Breast epithelium (tissue), 4 donors: ENCODE measurements at places on chromosomes 2 and 18. TPM values are rescaled to one million over a fixed set of nuclear protein-coding genes. Genes with fewer than 3 reads are reported as not detected.

- no peak overlapping the region for H3K4me3 ChIP-seq
- H3K4me1 ChIP-seq: peaks cover 11% of the 10 kb centered on the region
- no peaks in the 10 kb centered on the region for H3K36me3 ChIP-seq
These were observed 23.2 kb upstream of the SLC20A1 start for GRCh38 chr2:112622528-112622849.

DNA sequence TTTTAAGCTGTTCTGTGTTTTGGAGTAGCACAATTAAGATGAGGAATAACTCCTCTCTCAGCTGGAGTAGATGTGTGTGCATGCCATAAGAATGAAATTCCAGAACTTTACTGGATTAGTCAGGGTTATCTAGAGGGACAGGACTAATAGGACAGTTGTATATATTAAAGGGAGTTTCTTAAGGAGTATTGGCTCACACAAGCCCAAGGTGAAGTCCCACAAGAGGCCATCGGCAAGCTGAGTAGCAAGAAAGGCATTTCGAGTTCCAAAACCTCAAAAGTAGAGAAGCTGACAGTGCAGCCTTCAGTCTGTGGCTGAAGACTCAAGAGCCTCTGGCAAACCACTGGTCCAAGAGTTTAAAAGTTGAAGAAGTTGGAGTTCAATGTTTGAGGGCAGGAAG, 113.7 kb downstream of the RIT2 start:
- H3K27ac ChIP-seq: no peak overlapping the region
- no peaks in the 10 kb centered on the region for H3K27me3 ChIP-seq
- no peaks in the 10 kb centered on the region for H3K4me1 ChIP-seq
- H3K4me3 ChIP-seq: no peak overlapping the region

DNA sequence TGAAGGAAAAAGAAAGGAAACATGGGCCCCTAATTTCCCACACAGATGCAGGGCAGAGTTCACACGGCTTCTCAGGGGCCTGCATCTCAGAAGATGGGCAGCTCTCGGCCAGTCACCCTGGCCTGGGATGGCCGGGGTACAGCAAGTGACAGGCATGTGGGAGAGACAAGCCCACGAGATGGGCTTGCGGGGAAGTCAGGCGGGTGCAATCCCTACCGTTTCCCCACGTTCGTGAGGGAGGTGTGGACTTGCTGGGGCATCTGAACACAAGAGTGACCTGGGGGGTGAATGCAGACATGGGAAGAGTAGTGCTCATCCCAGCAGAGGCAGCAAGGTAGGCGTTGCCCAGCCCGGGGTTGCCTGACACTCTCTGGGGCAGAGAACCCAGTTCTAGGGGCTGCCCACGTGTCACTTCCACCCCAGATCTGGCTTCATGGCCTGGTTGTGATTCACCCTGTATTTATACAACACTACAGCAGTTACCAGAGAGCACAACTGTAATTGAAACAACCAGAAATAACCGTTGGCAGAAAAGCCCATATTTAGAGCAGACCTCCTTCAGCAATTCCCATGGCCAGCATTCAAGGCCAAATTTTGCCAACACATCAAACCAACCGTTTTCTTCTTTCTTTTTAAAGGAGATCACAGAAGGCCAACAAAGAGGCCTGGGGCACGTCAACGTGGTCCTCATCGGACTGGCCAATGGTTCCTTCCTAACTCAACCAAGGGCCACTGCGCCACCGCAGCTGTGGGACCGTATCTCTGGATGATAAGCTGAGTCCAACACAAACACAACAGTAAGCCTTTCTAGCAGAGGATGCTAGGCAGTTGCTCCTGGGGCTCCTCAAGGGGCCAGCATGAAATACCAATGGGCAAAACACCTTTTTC, 58.4 kb downstream of the PARD6G start:
- H3K27ac ChIP-seq: no peak overlapping the region
- DNase-seq: no peak
- H3K4me1 ChIP-seq: no peaks in the 10 kb centered on the region
- H3K4me3 ChIP-seq: no peak overlapping the region

GRCh38 chr18:58716060-58716756, 44.9 kb downstream of the MALT1 start:
- H3K4me1 ChIP-seq: no peaks in the 10 kb centered on the region
- H3K27ac ChIP-seq: no peak overlapping the region
- no peak overlapping the region for H3K4me3 ChIP-seq
- H3K27me3 ChIP-seq: no peaks in the 10 kb centered on the region

GRCh38 chr2:210442457-210442856, 34.1 kb downstream of the LANCL1 start:
- H3K36me3 ChIP-seq: no peaks in the 10 kb centered on the region
- DNase-seq: no peak
- no peak overlapping the region for H3K4me3 ChIP-seq
- no peak overlapping the region for H3K27ac ChIP-seq
- no peaks in the 10 kb centered on the region for H3K4me1 ChIP-seq

DNA sequence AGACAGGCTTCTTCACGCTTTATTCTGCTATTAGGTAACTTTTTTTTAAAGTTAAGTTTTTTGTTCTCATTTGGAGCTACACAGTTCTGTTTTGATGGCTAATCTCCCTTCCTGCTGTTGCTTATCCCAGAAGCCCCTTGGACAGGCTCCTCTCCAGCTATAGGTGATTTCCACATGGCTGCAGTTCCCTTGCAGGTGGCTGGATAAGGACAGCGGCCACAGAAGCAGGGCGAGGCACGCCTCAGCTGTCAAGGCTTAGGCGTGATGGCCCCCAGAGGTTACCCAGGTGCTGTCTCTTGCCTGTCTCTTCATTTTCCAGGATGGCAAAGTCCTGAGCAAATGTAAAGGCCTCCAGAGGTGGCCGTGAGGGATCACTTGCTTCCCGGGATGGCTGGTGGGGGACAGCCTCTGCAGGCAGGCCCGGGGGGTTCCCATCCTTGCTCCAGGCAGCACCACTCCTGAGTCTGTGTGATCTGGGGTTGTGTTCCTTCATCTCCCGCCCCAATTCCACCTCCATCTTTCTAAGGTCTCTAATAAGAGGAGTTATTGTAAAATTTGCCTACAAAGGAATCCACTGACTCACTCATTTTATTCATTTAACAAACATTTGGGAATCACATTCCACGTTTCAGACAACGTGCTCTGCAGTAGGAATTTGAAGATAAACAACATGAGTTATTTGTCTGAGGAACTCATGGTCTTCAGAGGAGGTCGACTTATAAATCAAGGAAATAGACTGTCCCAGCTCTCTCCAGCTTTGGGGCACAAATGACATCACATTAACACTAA, 53.4 kb downstream of the NAPG start:
- no peaks in the 10 kb centered on the region for H3K4me1 ChIP-seq
- H3K27ac ChIP-seq: no peak overlapping the region
- no peaks in the 10 kb centered on the region for H3K27me3 ChIP-seq
- DNase-seq: no peak
- H3K4me3 ChIP-seq: no peak overlapping the region
- H3K36me3 ChIP-seq: no peaks in the 10 kb centered on the region

GRCh38 chr2:227509824-227510619, 38.1 kb downstream of the AGFG1 start:
- no peak overlapping the region for H3K27ac ChIP-seq
- DNase-seq: no peak
- H3K4me3 ChIP-seq: no peak overlapping the region
- no peaks in the 10 kb centered on the region for H3K4me1 ChIP-seq
- no peaks in the 10 kb centered on the region for H3K36me3 ChIP-seq

DNA sequence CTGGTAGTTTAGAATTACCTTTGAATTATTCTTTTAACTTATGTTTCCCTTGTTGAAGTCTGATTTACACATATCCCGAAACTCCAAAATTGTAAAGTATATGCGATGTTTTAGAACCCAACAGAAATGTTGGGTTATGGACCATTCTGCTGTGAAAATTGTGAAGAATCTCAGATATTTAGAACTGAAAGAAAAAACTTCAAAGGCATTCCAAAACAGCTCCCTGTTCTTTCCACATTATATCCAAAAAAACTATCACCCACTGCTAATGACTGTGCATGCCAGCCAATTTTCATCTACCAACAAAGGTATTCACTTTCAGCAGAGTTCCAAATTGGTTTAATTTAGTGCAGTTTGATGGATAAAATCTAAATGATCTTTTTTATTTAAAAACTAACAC, 21.5 kb upstream of the PDE1A start:
- no peaks in the 10 kb centered on the region for H3K27me3 ChIP-seq
- no peak for DNase-seq
- H3K36me3 ChIP-seq: no peaks in the 10 kb centered on the region
- no peaks in the 10 kb centered on the region for H3K4me1 ChIP-seq
- H3K27ac ChIP-seq: no peak overlapping the region

- no peak overlapping the region for H3K27ac ChIP-seq
- no peak for DNase-seq
- no peak overlapping the region for H3K4me3 ChIP-seq
- H3K27me3 ChIP-seq: no peaks in the 10 kb centered on the region
- H3K4me1 ChIP-seq: no peaks in the 10 kb centered on the region
- no peaks in the 10 kb centered on the region for H3K36me3 ChIP-seq
These were observed 5.5 kb upstream of the HNRNPA3 start for GRCh38 chr2:177207101-177207500.

DNA sequence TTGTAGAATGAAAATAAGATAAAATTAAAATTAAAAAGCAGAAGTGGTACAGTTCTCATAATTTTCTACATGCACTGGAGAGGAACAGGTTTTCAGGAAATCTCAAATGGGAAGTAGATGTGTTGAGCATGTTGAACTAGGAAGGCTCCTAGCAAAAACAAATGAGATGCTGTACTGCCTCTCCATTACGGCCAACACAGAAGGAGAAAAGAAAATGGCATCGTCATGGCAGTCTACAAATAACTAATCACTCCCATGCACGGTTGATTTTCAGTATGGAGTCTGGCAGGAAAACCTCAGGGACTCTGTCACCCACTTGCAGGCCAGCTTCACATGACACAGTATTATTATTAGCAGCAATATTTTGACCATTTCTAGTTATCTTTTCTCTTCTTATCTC, 278.7 kb downstream of the NRXN1 start:
- H3K27ac ChIP-seq: no peak overlapping the region
- no peaks in the 10 kb centered on the region for H3K36me3 ChIP-seq
- H3K27me3 ChIP-seq: no peaks in the 10 kb centered on the region
- no peak for DNase-seq
- no peak overlapping the region for H3K4me3 ChIP-seq
- H3K4me1 ChIP-seq: no peaks in the 10 kb centered on the region

DNA sequence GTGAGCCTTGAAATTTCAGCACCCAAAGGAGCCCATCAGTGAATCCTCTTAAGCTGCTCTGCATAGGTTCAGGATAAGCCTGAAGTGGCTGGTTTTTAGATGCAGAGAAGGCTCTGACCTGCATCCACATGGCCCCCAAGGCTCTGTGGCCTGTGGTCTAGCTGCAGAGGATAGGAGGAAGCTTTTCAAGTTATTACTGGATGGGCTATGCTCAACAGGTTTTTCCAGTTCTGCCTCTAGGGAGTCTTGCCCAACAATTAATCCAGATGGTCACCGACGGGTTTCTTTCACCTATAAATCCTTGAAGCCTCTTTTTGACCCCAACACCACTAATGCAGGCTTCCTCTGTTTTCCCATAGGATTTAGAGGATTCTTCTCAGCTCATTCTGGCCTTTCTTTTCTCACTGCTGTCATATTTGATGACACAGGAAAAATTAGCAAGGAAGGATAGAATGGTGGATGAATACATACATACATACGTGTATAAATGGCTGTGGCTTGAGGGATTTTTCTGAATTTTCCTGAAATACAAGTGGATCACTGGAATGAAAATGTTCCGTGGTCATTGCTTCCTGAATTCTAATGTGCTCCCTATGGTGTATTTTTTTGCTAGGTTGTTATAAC, 52.2 kb upstream of the BCL2L11 start:
- peak overlapping the region; percentile 29 for H3K27ac ChIP-seq
- peak; percentile 59 for DNase-seq
- H3K4me3 ChIP-seq: no peak overlapping the region
- H3K4me1 ChIP-seq: no peaks in the 10 kb centered on the region

DNA sequence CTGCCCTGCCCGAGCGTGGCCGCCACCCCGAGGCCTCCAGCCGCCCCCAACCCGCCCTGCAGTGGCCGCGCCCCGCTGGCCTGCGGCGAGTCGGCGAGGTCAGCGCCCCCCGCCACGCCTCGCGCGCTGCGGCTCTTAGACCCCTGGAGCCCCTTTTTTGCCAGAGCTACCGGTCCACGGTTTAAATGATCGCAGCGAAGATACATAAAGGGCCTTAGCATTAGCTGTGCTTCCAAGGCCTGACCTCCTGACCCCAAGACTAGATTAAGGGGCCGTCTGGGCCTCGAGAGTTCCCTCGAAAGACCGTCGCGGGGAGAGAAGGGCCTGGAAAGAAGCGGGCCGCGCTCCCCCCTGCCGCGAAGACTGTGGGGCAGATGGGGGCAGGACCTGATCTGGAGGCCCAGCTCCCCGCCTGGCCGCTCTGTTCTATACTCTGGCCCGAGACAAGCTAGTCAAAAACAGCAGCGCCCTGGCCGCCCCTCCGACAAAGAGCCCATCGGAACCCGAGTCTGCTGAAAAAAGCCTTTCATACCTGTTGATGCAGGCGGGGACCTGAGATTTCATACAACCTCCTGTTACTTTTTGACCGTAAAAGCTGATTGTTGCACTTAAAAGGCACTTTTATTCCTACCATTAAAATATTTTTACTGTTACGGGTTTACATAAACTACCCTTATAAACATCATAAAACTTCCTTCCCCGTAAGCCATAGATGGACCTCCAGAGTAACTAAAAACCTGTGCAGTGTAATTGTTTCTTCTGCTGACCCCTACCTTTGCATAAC, 68.7 kb upstream of the PSMD14 start:
- H3K27ac ChIP-seq: peak overlapping the region; percentile 79
- no peaks in the 10 kb centered on the region for H3K36me3 ChIP-seq
- H3K4me1 ChIP-seq: no peaks in the 10 kb centered on the region

MSGN1 gene
- not detected for total RNA-seq

AGXT gene
- not detected for total RNA-seq

RTP5 gene
- not detected for total RNA-seq

ACMSD gene
- total RNA-seq: not detected

LINC00305 gene
- total RNA-seq: not detected

ITGB1BP1 gene
- 63.3 TPM for total RNA-seq

TXNDC2 gene
- total RNA-seq: 0.16 TPM

OTOS gene
- total RNA-seq: not detected

M1AP gene
- total RNA-seq: 0.29 TPM
